Stimulated activated CD4-positive, alpha-beta T cell treated with anti-CD3 and anti-CD28 coated beads, TNF-alpha, amount 100 ng/mL, for 24 hours (primary cell): ENCODE measurements at places on chromosomes 6 and 20.

GRCh38 chr6:110421749-110422443 lies 6.5 kb upstream of the DDO start:
- no peak for DNase-seq

DNA sequence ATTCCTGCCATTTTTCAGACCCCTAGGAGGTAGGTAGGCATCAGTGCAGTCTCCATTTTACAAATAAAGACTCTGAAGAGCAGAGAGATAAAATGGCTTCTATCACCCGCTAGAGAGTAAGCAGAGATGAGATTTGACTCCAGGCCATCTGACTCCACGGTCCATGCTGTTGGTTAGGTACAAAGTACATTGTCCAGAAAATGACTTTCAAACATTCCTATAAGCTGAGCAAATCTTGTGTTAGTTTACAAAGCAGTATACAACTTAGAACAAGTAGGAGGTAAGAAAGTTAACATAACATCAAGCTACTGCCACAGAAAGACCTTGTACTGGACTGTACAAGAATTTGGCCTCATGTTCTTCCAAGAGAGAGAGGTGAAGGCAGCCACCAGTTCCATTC lies 14.9 kb downstream of the BTN1A1 start:
- no peak for DNase-seq

DNA sequence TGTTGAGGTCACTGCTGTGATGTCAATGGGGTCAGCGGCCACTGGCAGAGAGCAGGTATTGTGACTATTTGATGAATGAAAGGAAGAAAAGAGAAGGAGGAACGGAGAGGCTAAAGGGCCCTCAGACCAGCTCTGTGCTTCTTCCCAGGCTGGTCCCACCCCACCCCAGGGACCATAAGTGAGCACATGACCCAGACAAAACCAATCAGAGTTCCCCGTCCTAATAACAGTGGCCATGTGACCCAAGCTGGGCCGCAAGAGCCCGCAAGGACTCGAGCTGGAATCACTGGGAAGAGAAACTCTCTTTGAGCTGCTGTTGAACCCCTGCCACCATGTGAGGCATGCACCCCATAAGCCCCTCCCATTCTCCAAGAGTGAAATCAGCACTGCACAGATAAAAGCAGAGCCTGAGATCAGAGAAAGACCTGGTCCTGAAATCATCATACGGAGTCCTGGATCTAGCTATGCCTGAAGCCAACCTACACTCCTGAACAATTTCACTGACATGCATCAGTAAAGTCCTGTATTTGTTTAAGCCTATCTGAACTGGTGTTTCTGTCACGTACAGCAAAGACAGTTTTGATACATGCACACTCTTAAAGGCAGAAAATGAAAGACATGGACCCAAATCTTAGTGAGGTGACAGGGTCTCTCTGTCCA lies 90.2 kb downstream of the PREX1 start:
- no peak for DNase-seq

DNA sequence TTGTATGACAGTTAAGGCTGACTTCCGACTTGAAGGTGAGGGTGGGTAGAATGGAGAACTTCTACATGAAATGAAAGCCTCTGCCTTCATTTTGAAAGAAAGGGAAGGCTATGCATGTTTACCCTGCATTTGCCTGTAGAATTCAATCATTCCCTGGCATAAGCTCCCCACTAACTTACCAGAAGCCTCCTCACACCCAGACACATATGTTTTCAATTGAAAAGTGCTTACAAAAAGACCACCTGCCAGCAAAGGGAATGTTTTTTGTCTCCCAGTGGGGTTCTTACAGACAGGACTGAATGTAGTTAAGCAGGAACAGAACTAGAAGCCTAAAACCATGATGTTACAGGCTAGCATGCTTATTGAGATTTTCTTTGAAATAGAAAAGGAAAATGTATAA lies 392.1 kb upstream of the HSF2 start:
- DNase-seq, result no peak

GRCh38 chr20:13922241-13922640 lies 68.2 kb downstream of the SEL1L2 start:
- DNase-seq, result no peak

GRCh38 chr6:75438442-75439116 lies 55.0 kb downstream of the FILIP1 start:
- no peak for DNase-seq

DNA sequence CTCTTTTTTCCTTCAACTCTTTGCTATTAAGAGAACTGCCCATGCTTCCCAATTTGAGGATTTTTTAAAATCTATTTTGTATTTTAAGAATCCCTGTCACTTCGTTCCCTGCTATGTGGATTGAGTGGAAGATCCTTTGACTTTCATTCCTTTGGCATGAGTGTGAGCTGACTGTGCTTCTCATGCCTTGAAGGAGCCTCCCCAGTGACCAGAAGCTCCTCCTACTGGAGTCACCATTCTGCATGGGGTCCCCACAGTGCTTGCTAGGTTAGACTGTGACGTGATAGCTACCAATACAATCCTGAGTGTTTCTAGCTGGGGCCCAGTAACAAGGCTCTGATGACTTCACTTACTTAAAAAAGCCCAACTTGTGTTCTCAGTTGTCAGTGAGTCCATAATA lies 104.4 kb upstream of the LAMP5 start:
- DNase-seq, result no peak

DNA sequence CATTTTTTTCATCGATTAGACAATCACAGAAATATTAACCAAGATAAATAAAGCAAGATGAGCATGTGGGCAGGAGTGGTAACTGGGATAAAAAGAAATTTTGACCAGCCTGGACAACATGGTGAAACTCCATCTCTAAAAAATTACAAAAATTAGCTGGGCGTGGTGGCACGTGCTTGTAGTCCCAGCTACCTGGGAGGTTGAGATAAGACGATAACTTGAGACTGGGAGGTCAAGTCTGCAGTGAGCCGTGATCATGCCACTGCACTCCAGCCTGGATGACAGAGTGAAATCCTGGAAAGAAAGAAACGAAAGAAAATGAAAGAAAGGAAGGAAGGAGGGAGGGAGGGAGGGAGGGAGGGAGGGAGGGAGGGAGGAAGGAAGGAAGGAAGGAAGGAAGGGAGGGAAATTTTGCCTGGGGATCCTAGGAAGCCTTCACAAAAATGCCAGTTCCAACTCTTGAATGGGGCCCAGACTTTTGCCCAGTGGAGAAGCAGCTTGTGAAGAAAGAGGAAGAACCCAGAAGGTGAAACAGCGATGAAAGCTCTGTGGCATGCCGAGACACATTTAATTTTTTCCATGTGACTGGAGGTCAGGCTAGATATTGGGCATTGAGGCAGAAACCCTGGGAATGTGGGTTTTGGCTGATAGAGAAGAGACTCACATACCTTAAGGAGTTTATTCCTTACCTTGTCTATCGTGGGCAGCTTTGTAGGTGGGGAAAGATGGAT lies 20.3 kb downstream of the CCDC170 start:
- no peak for DNase-seq

GRCh38 chr6:148981515-148981914 lies 234.7 kb downstream of the UST start:
- DNase-seq, result no peak

DNA sequence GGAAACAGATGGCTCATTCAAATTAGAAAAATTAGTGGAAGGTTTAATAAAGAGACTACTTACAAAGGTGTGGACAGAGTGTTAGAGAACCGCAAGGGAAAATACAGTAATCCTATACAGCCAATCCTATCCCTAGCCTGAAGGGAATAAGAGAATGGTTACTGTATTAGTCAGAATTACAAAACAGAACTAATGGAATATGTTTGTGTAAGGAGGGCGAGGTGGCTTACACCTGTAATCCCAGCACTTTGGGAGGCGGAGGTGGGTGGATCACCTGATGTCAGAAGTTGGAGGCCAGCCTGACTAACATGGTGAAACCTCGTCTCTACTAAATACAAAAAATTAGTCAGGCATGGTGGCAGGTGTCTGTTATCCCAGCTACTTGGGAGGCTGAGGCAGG lies 16.3 kb upstream of the TRPC4AP start:
- DNase-seq, result no peak

- no peak for DNase-seq
Observed at GRCh38 chr6:125855783-125856182, 65.0 kb downstream of the NCOA7 start.

GRCh38 chr6:106180208-106180607 lies 94.1 kb downstream of the PRDM1 start:
- no peak for DNase-seq

GRCh38 chr20:23350904-23351838 lies 580 bp downstream of the NXT1 start:
- peak; percentile 25 for DNase-seq

DNA sequence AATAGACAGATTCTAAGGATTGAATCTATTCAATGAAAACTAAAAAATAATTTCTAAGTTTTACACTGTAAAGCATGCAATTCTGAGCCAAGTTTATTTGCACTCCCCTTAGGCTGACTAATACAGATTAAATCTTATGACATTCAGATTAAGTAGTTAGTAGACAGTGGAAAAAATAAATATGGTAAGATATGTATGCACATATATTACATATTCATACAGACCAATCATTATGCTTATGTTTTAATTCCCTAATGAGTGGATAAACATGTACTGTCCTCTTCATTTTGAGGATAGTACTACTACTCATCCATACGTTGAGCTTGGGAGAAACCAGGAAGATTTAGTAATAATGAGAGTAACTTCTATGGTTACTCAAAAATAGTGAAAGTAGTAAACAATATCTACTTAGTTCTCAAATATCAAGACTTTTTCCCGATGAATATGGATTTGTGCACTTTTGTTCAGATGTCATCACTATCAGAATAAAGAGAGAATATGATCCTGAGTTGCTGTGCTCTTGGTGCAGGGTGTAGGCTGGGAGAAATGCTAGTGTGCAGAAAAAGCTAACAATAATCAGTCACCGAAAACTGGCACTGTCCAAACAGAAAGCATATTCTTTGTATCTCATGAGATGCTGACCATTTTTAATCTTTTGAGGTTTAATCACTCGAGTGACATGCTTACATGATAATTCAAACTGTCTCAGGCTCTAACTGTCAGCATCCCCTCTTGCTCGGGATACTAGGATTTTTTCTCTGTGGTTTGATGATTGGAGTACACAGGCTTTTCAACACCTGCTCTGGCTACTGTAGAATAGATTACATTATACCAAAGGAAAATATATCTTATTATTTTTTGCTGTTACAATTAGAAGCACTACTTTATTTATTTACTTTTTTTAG lies 111.6 kb downstream of the EPHA7 start:
- no peak for DNase-seq

GRCh38 chr6:129115471-129115870 lies 232.5 kb downstream of the LAMA2 start:
- no peak for DNase-seq

DNA sequence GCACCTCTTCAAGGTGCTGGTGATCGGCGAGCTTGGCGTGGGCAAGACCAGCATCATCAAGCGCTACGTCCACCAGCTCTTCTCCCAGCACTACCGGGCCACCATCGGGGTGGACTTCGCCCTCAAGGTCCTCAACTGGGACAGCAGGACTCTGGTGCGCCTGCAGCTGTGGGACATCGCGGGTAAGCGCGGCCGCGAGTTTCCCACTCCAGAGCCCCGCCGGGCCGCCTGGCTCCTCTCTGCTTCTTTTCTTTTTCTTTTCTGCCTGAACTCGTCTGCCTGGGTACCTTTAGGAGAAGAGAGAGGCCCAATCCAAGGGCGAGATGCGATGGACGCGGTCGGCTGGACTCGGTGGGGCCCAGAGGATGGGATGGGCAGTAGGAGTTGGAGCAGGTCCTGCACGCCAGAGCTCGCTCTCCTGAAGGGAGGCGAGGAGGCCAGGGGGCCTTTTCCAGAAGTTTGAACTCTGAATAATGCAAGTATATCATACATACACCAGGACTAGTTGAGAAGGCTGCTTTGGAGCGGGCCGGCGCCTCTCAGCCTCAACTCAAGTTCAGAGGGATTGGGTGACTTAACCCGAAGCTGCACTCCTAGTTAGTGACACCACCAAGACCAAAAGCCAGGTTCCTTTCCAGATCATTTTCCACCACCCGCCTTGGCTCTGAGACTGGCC lies 445 bp downstream of the RAB32 start:
- no peak for DNase-seq

GRCh38 chr20:41540918-41541317 lies 77.3 kb downstream of the CHD6 start:
- DNase-seq, result no peak

DNA sequence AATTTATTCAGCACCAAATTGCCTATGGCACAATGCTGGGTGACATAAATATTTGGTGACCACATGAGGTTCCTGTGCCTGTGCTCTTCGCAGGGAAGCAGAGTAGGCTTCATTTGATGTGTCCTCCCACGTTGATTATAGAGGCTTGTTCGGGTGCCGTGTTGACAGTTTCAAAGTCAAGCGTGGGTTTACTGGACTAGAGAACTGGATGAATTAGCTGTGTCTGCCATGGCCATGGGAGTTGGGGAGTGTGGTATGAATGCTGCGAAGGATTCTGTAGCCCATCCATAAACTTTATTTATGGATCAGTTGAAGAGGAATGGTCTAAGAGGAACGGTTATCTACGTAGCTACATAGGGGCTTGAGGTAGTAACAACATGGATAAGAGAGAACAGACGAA lies 11.0 kb downstream of the CD109 start:
- DNase-seq, result no peak

GRCh38 chr6:45813943-45814342 lies 201.7 kb downstream of the CLIC5 start:
- DNase-seq, result no peak
